Activated CD8-positive, alpha-beta T cell treated with anti-CD3 and anti-CD28 coated beads, Interleukin-2, amount 10 ng/mL, durations not matched to agents 7 days and 5 days (primary cell): ENCODE measurements at places on chromosomes 5 and 9. TPM values are rescaled to one million over a fixed set of nuclear protein-coding genes. Genes with fewer than 3 reads are reported as not detected.

DNA sequence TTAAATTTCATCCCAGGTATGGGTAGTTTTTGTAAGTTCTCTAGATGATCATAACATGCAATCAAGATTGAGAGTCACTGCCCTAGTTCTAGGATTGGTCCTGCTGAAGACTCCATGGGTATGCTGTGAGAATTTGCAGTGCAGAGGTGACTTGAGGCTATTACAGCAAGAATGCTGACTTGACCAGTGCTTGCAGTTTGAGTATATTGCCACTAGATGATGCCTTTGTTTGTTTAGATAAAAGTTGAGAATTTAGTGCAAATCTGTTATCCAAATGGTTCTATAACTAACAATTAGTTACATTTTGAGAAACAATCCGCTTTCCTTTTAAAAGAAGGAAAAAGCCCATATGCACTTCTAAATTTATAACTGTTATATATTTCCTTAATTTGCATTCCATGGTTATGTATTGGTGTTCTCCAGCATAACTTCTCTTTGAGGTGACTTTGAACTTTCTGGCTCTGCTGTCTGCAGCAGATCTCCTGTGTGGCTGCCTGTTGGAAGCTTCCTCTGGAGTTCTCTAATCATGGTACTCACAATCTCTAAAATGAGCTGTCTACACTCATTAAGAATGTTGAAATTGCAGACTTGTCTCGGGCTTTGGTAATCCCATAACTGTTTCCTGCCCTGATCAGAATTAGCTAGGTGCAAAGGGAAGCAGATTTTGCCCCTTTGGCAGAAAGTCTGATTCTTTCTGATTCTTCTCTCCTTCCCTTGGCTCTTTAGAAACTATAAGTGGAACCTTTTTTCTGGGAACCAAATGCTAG, 24.9 kb downstream of the MELK start:
- DNase-seq, result no peak

The ABO gene
- total RNA-seq, result not detected

DNA sequence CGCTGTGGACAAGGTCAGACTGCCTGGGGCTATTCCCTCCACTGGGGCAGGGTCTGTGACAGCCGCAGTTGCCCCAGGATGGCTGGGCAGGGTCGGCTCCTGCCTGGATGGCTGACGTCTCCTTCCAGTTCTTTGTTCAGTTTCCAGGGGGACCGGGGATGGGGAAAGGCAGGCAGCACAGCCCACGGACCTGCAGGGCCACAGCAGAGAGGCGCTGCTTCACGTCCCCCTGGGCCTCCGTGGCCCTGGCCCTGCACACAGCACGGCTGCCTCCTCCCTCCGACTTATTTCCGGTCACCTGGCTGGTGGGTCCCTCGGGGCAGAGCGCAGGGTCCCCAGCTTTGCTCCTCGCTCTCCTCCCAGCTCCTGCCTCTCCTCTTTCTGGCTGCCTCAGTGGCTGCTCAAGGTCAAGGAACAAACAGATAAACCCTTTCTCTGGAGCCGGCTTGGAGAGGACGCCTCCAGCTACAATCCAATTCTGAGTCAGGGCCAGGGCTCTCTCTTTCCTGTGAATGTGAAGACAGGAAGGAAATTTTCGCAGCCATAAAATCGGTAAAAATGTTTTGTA, 169.7 kb downstream of the C9orf50 start:
- DNase-seq, result no peak

DNA sequence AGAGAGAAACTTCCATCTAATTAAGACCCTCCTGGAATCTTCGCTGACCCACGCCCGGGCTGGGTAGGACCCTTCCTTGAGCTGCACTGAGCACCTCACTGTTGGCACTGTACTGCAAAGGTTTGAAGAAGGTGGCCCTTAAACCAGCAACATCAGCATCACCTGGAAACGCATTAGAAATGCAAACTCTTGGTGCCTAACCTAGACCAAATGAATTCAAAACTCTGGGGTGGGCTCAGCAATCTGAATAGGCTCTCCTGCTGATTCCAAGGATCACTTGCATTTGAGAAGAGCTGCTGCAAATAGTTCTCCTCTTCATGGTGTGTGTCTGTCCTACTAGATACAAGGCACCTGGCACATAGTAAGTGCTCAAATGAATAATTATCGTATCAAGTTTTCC, 2.7 kb upstream of the ZNF618 start:
- DNase-seq, result no peak

The TEX48 gene
- total RNA-seq, result 0.61 TPM

GRCh38 chr9:113395000-113395861, 5.9 kb downstream of the ALAD start:
- DNase-seq, result no peak

GRCh38 chr5:38291355-38291754, 33.0 kb downstream of the EGFLAM start:
- DNase-seq, result no peak

The TCF7 gene
- total RNA-seq, result 97.8 TPM

- DNase-seq, result no peak
These were observed 89.9 kb downstream of the MAMDC2 start for GRCh38 chr9:70133253-70134208.

GRCh38 chr9:37464426-37465248, 613 bp downstream of the ZBTB5 start:
- DNase-seq, result peak; percentile 91

The ZFP37 gene
- total RNA-seq, result 0.81 TPM

DNA sequence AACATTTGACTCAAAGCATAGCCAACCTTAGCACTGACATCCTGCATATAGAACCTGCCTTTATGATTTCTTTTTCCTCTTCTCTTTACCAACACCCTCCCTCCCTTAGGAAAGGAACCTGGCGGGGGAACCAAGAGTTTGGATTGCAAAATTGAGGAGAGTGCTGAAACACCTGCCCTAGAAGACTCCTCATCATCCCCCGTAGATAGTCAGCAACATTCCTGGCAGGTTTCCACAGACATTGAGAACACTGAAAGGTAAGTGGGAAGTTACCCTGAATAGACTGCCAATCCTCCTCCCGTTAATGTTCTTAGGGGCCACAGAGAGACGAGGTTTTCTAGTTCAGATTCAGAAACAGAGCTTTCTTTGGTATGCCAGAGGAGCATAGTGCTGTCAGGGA, 88.8 kb downstream of the RGS7BP start:
- DNase-seq, result no peak

GRCh38 chr5:68182534-68182933, 33.0 kb upstream of the PIK3R1 start:
- DNase-seq, result no peak

GRCh38 chr5:138503487-138504270, 38.4 kb downstream of the EGR1 start:
- DNase-seq, result peak; percentile 34

GRCh38 chr5:158845941-158846340, 253.8 kb downstream of the EBF1 start:
- no peak for DNase-seq

The ENTPD2 gene
- 0.34 TPM for total RNA-seq

The PCDHGC3 gene
- not detected for total RNA-seq

The PCDHGA1 gene
- not detected for total RNA-seq

GRCh38 chr9:88949961-88950340, 41.3 kb upstream of the S1PR3 start:
- no peak for DNase-seq

GRCh38 chr9:102740578-102740977, 254.6 kb upstream of the CYLC2 start:
- DNase-seq, result no peak

DNA sequence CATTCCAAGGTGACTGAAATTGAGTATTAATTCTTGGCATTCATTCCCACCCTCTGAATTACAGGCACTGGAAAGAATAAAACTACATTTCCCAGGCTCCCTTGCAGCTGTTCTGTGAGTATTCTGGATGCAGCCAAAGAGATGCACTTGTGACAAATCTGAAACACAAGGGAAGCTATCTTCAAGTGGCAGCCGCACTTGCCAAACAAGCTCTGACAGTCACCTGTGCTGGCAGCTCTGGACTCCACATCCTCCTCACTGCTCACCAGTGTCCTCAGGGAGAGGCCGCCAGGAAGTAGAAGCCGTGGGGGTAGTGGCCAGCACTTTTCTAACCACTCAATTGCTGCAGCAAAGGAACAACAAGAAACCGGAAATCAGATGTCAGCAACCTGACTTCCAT, 275.0 kb downstream of the NR2F1-AS1 start:
- DNase-seq, result no peak

The EFNA5 gene
- total RNA-seq, result not detected

DNA sequence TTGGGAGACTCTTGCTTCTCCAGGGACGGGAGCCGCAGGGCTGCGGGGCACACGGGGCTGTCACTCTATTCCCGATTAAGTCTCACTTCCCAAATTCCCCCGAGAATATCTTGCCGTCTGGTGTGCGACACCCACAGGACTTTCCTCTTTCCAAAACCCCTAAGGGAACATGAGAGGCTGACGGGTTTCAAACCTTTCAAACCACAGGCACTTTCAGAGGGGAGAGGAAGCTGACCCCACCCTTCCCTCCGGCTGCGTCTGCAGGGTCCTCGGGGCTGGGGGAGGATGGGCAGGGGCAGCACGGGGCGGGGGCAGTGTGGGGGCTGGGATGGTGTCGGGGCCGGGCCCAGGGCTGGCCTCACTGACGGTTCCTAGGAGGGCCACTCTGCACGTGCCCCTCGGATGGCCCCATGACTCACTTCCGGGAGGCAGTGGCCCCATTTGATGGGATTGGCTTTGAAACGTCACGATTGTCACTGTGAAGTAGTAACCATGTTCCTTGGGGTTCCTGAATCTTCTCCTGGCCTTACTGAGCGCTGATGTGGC, 38.2 kb downstream of the SLC9A3 start:
- peak; percentile 39 for DNase-seq

GRCh38 chr9:87494970-87495471, 2.6 kb upstream of the DAPK1 start:
- no peak for DNase-seq

GRCh38 chr5:140862441-140863295, 6.1 kb upstream of the PCDHA11 start:
- DNase-seq, result no peak

- no peak for DNase-seq
These were observed 79.2 kb downstream of the ATP10B start for GRCh38 chr5:160772854-160773253.

DNA sequence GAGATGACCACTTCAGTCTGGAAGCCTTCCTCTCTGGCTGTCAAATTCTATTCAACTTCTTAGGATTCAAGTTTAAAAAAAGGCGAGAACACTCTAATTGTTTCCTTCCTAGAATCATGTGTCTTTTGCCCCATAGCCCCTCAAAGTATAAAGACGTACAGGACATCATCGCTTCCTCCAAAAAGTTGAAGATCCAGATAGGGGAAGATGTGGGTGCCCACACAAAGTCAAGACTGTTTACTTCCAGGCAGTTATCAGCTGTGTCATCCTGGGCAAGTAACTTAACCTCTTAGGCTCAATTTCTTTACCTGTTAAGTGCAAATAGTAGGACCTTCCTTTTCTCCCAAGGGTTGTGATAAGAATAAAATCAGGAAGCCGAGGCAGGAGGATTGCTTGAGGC, 40.1 kb downstream of the PPARGC1B start:
- DNase-seq, result no peak

The CDHR2 gene
- 2.1 TPM for total RNA-seq
